ENCODE measurements at places on chromosomes 11 and 22.
A peak's percentile ranks its signal among the peaks of the same experiment; 100 is the strongest.

- peak; percentile 75 for DNase-seq
Observed at GRCh38 chr11:17384002-17384511, 4.4 kb downstream of the KCNJ11 start.

GRCh38 chr11:92480499-92480898 is 255.9 kb downstream of the FAT3 start:
- no peak for DNase-seq

GRCh38 chr11:112555491-112556364 is 295.1 kb upstream of the PLET1 start:
- no peak for DNase-seq

DNA sequence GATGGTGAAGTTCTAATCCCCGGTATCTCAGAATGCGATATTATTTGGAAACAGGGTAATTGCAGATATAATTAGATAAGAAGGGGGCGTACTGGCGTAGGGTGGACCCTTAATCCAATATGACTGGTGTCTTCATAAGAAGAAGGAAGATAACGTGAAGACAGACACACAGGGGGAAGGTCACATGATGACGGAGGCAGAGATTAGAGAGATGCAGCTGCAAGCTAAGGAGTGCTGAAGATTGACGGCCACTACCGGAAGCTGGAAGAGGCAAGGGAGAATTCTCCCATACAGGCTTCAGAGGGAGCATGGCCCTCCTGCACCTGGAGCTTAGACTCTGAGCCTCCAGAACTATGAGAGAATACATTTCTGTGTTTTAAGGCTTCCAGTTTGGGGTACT is 54.8 kb downstream of the MIAT start:
- no peak for DNase-seq

GRCh38 chr11:92198268-92198667 is 26.4 kb upstream of the FAT3 start:
- no peak for DNase-seq

DNA sequence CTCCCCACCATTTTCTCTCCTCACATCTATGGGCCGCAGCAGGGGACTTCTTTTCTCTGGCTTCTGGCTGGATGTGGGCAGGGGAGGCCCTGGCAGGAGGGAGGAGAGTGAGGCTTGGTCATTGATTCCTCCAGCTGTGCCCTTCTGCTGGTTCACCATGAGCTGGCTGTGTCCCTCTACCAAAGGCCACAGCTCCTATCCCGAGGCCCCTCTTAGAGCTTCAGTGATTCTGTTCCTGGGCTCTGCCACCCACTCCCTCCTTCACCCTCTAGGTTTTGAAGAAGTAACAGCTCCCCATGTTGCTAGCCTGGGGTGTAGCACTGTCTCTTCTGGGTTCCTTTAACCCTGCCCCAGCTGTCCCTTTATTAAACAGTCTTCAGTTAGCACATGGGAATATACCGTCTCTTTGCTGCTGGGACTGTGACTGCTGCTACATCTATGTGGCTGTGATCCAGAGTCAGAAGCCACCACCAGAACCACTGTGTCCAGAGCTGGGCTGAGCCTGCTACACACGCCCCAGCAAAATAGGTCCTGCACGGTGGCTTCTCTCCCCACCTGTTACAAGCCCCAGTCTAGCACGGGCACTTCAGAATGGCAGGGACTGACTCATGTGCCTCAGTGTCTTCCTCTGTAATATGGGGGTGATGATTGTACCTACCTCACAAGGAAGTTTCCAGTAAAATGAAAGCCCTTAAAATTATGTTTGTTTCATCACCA is 578 bp upstream of the PARVG start:
- no peak for DNase-seq

GRCh38 chr11:131759140-131759539 is 388.7 kb downstream of the NTM start:
- no peak for DNase-seq

- no peak for DNase-seq
Observed at GRCh38 chr11:75149766-75150465, 991 bp upstream of the SLCO2B1 start.

GRCh38 chr11:82586581-82586980 is 147.1 kb downstream of the FAM181B start:
- DNase-seq, result no peak

DNA sequence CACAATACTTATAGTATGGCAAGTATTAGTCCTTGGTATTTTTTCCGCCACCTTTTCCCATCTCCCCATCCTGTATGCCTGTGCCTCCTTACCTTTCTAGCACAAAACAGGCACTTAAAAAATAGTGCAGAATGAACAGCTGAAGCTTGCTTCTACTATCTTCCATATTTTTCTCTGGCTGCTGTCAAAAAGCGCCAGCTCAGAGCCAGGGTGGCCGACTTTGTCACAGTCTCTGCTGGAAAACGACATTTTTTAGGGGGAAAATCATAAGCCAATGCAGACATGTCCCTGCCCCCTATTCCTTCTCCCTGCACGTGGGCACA is 26.5 kb upstream of the ROBO3 start:
- no peak for DNase-seq

DNA sequence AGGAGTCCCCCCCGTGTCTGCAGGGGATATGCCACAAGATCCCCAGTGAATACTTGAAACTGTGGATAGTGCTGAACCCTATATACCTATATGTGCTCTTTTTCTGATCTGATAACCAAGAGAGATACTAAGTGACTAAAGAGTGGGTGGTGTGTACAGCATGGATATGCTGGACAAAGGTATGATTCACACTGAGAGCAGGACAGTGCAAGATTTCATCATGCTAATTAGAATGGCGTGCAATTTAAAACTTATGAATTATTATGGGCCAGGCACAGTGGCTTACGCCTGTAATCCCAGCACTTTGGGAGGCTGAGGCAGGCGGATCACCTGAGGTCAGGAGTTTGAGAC is 90.2 kb upstream of the ALKBH3 start:
- no peak for DNase-seq

DNA sequence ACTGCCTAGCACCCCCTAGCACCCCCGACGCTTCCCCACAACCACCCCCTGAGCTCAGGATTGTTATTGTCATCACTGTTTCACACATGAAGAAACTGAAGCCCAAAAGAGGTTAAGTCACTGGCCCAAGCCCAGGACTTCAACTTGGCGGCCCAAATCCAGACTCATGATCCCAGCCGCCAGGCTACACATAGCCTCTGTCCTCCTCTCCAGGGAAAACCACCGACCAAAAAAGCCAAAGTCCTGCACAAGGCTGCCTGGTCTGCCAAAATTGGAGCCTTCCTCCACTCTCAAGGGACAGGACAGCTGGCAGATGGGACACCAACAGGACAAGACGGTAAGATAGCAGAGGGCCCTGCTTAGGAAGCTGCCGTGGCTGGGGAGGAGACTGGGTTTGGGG is 10.8 kb downstream of the L3MBTL2 start:
- DNase-seq, result no peak

GRCh38 chr11:93732237-93732892 is 8.9 kb downstream of the TAF1D start:
- no peak for DNase-seq

DNA sequence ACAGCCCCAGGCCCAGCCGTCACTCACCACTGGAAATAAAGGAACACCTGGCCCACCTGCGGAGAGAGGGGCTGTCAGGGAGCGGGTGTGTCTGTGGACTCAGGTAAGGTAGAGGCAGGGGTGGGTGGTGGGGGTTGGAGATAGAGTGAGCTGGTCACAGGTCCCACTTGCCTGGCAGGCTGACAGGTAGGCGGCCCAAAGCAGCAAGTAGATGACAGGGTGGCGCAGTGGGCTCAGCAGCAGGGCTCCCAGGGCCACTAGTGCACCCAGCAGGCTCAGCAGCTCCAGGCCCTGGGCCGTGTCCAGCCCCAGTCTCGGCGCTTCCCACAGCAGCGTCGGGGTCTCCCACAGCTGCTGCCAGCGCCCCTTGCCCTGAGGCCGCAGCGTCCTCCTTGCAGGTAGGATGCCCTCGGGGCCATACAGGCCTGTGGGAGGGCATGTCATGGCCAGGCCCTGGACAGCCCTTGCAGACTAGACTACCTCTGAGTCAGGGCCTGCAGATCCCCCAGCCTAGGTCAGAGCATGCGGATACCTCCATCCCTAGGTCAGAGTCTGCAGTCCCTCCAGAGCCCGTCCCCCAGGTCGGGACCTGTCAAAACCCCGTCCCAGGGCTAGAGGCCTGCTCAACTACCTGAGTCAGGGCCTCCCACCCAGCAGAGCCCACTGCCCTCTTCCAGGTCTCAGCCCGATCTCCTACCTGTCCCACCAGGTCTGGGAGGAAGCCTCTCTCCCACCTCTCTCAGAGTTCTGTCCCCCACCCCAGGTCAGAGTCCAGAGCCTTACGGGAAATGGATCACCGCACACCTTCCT is 686 bp downstream of the LMF2 start:
- no peak for DNase-seq

Measured in prostate gland (tissue), 2 donors.